ENCODE measurements at places on chromosomes 4 and X. TPM values are rescaled to one million over a fixed set of nuclear protein-coding genes. Genes with fewer than 3 reads are reported as not detected.

GRCh38 chr4:56227301-56227835 is 159.9 kb downstream of the AASDH start:
- no peaks in the 10 kb centered on the region for H3K36me3 ChIP-seq
- no peak overlapping the region for H3K27ac ChIP-seq
- H3K4me1 ChIP-seq, result no peaks in the 10 kb centered on the region
- H3K4me3 ChIP-seq, result no peak overlapping the region

DNA sequence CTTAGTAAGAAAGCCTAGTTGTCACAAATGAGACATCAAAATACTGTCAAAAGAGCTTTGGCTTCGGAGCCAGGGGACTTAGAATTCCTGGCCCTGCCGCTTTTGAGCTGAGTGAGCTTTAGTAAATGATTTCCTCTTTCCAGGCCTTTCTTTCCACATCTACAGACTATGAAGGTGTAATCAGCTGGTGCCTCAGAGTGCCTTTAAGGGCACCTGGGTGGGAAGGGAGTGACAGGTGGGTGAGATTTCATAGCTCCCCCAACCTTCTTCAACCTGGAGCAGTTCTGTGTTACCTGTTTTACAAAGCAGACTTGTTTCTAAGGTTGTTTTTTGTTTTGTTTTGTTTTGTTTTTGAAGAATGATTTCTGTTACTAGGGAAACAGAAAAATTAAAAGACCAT is 154.7 kb upstream of the BOD1L1 start:
- H3K27ac ChIP-seq, result no peak overlapping the region
- no peaks in the 10 kb centered on the region for H3K36me3 ChIP-seq
- DNase-seq, result no peak
- no peak overlapping the region for H3K4me3 ChIP-seq
- H3K4me1 ChIP-seq, result no peaks in the 10 kb centered on the region

- no peak overlapping the region for H3K4me3 ChIP-seq
- H3K27ac ChIP-seq, result no peak overlapping the region
- no peaks in the 10 kb centered on the region for H3K4me1 ChIP-seq
- DNase-seq, result no peak
- peaks cover 2% of the 10 kb centered on the region for H3K27me3 ChIP-seq
- H3K36me3 ChIP-seq, result no peaks in the 10 kb centered on the region
Measured at GRCh38 chr4:7302781-7303404, 110.6 kb downstream of the SORCS2 start.

GRCh38 chrX:105307762-105308161 is 87.3 kb upstream of the TEX13A start:
- no peak for DNase-seq
- H3K4me1 ChIP-seq, result no peaks in the 10 kb centered on the region
- H3K36me3 ChIP-seq, result no peaks in the 10 kb centered on the region
- no peaks in the 10 kb centered on the region for H3K27me3 ChIP-seq
- no peak overlapping the region for H3K4me3 ChIP-seq

GRCh38 chr4:139617702-139618490 is 47.7 kb upstream of the MGST2 start:
- DNase-seq, result no peak
- H3K4me3 ChIP-seq, result no peak overlapping the region
- no peak overlapping the region for H3K27ac ChIP-seq
- H3K4me1 ChIP-seq, result no peaks in the 10 kb centered on the region
- H3K27me3 ChIP-seq, result no peaks in the 10 kb centered on the region

DNA sequence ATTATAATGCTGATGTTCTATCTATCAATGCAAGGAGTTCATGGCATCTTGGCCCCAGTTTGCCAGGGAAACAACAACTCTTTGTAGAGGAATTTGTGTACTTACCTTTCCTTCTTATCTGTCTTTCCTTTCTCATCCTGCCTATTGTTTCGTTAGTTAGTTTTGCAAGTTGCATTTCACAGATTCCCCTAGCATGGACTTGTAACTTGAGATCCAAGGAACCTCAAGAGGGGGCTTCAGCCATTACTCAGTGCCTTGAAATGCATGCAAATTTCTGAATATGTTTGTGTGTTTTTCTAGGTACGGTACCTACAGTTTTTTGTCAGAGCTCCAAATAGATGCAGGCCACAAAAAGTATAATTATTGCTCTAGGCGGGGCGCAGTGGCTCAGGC is 203.6 kb downstream of the LDB2 start:
- no peak for DNase-seq
- H3K4me3 ChIP-seq, result no peak overlapping the region
- H3K36me3 ChIP-seq, result no peaks in the 10 kb centered on the region
- H3K27me3 ChIP-seq, result no peaks in the 10 kb centered on the region
- H3K4me1 ChIP-seq, result no peaks in the 10 kb centered on the region

DNA sequence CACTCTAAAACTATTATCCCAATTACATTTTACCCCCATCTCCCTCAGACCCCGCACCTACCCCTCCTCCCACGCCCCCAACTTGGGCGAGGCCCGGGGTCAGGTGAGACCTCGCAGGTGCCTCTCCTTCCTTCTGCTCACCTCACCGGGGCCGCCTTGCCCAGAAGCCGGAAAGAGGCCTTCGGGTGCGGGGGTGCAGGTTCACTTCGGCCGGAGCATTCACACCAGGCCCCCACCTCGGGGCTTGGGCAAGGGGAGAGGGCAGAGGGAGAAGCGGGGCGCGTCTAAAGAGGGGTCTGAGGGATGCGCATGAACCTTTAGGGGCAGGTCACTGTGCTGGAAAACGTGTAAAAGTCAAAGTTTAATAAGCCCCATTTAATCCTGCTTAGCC is 427 bp downstream of the ZNF182 start:
- H3K4me3 ChIP-seq, result peak overlapping the region; percentile 70
- DNase-seq, result no peak
- H3K27ac ChIP-seq, result peak overlapping the region; percentile 72
- no peaks in the 10 kb centered on the region for H3K36me3 ChIP-seq
- no peaks in the 10 kb centered on the region for H3K4me1 ChIP-seq
- no peaks in the 10 kb centered on the region for H3K27me3 ChIP-seq

- H3K4me1 ChIP-seq, result no peaks in the 10 kb centered on the region
- no peak overlapping the region for H3K4me3 ChIP-seq
- no peak overlapping the region for H3K27ac ChIP-seq
- no peak for DNase-seq
Measured at GRCh38 chrX:149296092-149296491, 209.0 kb downstream of the IDS start.

DNA sequence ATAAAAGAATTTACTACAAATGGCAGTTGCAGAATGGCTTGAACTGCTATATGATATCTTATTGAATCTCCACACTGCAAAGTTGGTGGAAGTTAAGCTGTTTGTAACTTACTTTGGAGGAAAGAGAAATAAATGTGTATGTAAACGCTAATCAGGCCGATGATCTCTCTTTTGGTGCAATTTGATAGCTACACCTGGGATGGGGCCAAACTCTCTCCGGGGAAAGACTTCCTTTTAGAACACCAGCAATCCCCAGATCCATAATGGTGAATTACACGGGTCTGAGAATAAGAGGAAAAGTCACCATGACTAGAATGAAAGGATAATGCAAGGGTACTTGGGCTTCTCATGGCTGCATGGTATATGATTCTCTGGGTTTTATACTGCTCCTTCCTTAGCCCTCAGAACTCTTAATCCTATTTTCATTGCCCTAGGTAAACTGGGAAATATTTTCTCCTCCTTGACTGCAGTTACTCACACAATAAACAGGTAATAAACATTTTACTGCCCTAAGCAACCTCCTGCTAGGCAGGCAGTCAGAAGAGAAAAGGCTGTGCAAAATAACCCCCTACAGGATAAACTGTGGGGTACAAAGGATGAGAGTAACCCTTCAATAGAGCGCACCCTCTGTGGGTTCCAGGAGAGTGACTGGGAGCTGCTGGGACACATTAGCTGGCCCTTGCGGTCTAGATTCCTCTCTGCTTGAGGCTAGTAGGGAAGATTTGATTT is 109.3 kb downstream of the MGST2 start:
- no peak overlapping the region for H3K27ac ChIP-seq
- no peak for DNase-seq
- peaks cover 30% of the 10 kb centered on the region for H3K4me1 ChIP-seq

DNA sequence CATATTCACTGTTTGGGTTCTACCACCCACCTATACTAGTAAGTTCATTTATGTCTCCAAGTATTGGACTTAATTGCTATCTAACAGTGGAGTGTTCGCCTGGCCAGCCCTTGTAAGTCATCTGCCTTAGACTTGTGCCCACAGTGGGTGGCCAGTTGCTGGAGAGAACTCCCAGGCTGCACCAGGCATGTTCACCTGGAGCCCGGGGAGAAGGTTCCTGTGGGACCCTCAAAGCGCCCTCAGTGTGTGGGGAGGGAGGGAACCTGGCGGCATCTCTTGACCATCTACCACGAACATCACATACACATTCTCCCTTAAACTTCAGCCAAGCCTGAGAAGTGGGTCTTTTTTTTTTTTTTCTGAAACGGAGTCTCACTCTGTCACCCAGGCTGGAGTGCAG is 138.1 kb downstream of the CPZ start:
- H3K4me3 ChIP-seq, result no peak overlapping the region
- no peak overlapping the region for H3K27ac ChIP-seq
- peak; percentile 15 for DNase-seq
- peaks cover 2% of the 10 kb centered on the region for H3K27me3 ChIP-seq
- no peaks in the 10 kb centered on the region for H3K36me3 ChIP-seq

The AMBN gene
- not detected for total RNA-seq

The P2RY8 gene
- 1.5 TPM for total RNA-seq

The EGFL6 gene
- total RNA-seq, result not detected

The SYTL5 gene
- total RNA-seq, result not detected

The PPM1K gene
- 18.0 TPM for total RNA-seq

GRCh38 chr4:145819853-145820181 is 118.8 kb downstream of the ZNF827 start:
- H3K4me3 ChIP-seq, result peak overlapping the region; percentile 47
- no peak for DNase-seq
- no peaks in the 10 kb centered on the region for H3K27me3 ChIP-seq
- no peaks in the 10 kb centered on the region for H3K36me3 ChIP-seq

DNA sequence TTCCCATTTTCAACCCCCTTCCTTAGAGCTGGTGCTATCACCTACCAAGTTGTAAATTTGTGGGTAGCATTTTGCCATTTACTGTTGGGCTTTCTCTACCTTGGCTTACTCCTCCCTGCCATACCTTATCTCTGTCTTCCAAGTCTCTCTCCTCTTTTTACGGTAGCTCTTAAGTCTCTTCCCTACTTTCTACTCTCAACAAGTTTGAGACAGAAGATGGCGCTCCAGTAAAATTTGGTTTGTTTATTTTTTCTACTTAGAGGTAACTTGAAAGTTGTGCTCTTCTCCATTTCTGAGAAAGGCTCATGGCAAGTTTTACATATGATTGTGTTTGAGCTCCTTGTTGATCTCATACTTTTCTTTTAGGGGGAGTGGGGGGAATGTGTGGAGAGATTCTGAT is 1508.1 kb downstream of the TECRL start:
- H3K4me1 ChIP-seq, result no peaks in the 10 kb centered on the region
- no peaks in the 10 kb centered on the region for H3K36me3 ChIP-seq
- H3K27me3 ChIP-seq, result no peaks in the 10 kb centered on the region
- no peak overlapping the region for H3K27ac ChIP-seq

- no peak for DNase-seq
- H3K36me3 ChIP-seq, result no peaks in the 10 kb centered on the region
- H3K4me3 ChIP-seq, result no peak overlapping the region
- no peak overlapping the region for H3K27ac ChIP-seq
Measured at GRCh38 chrX:103396186-103396585, 19.8 kb downstream of the BEX3 start.

The NAP1L5 gene
- 3.8 TPM for total RNA-seq

The TAPT1 gene
- total RNA-seq, result 43.6 TPM

- DNase-seq, result peak; percentile 86
- H3K4me3 ChIP-seq, result peak overlapping the region; percentile 74
- H3K4me1 ChIP-seq, result peaks cover 18% of the 10 kb centered on the region
- H3K36me3 ChIP-seq, result no peaks in the 10 kb centered on the region
- H3K27me3 ChIP-seq, result no peaks in the 10 kb centered on the region
- H3K27ac ChIP-seq, result peak overlapping the region; percentile 63
Measured at GRCh38 chr4:1010395-1011021, 918 bp upstream of the FGFRL1 start.

DNA sequence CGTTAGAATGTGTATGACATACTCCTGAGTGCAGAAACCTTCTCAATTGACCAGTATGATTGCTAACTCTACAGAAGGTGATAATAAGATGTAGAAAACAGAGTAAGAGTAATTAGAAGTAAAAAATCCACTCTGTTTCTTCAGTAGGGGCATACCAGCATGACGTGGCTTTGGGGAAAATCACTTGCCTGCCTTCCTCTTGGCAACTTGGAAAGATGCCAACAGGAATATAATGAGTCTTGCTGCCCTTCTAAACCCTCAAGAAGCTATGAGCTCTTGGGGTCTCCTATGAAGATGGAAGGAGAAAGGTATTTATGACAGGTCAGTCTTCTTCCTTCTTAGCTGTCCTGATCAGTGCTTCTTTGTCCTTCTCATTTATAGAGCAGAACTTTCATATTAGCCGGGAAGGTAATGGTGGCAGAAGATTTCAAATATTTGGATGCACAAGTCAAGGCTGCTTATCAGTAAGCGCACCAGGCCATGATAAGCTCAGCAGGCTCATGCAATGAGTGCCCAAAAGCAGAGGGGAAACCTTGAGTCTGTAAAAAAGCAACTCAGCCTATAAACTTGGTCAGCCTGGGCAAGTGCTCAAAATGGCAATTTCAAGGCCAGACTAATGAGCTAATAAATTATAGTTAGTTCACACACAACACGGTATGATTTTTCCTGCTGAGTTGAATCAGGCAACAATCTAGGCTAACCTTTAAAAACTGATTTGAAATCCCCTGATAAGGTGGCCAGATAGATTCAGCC is 69.7 kb upstream of the PPARGC1A start:
- H3K36me3 ChIP-seq, result no peaks in the 10 kb centered on the region
- no peaks in the 10 kb centered on the region for H3K4me1 ChIP-seq
- H3K27ac ChIP-seq, result no peak overlapping the region
- no peaks in the 10 kb centered on the region for H3K27me3 ChIP-seq
- H3K4me3 ChIP-seq, result no peak overlapping the region

- H3K4me1 ChIP-seq, result peaks cover 82% of the 10 kb centered on the region
- no peak for DNase-seq
- H3K4me3 ChIP-seq, result no peak overlapping the region
- H3K27me3 ChIP-seq, result no peaks in the 10 kb centered on the region
Measured at GRCh38 chr4:2592572-2592971, 56.1 kb downstream of the FAM193A start.

GRCh38 chr4:2946812-2947600 is 16.2 kb downstream of the NOP14 start:
- H3K4me3 ChIP-seq, result no peak overlapping the region
- peaks cover 99% of the 10 kb centered on the region for H3K36me3 ChIP-seq
- no peaks in the 10 kb centered on the region for H3K27me3 ChIP-seq
- DNase-seq, result no peak

DNA sequence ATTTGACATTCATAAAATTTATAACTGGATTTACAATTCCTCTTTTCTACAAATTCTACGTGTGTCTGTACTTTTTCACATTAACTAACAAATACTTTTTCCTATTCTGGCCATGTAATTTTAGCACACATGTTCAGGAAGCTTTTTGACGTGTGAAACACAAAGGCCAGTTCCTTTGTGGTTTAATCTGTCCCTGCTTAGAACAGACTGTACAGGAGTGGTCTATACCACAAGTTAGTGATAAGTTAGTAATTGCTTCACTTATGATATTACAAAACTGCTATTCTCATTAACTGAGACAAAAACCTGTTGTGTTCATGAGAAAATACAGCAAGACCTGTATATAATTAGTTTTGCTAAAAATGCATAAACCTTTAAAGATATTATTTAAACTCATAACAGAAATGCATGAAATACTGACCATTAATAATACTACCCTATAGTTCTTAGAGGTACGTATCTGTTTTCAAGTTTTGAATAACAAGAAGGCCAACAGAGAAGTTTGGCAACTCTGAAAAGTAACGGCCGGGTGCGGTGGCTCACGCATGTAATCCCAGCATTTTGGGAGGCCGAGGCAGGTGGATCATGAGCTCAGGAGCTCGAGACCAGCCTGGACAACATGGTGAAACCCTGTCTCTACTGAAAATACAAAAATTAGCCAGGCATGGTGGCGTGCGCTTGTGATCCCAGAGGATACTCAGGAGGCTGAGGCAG is 13.7 kb upstream of the AREG start:
- DNase-seq, result no peak
- no peak overlapping the region for H3K27ac ChIP-seq
- no peaks in the 10 kb centered on the region for H3K36me3 ChIP-seq
- no peak overlapping the region for H3K4me3 ChIP-seq

Data from psoas muscle (tissue), 8 donors.